Gastrocnemius medialis (tissue), 4 donors: ENCODE measurements at places on chromosomes 13 and 19.

GRCh38 chr19:6047256-6047655 is 63.0 kb downstream of the RFX2 start:
- no peak for DNase-seq
- H3K27ac ChIP-seq = no peak overlapping the region
- peaks cover 2% of the 10 kb centered on the region for H3K4me1 ChIP-seq
- no peak overlapping the region for H3K4me3 ChIP-seq
- H3K36me3 ChIP-seq = no peaks in the 10 kb centered on the region
- H3K27me3 ChIP-seq = no peaks in the 10 kb centered on the region

- H3K4me3 ChIP-seq = no peak overlapping the region
- no peak for DNase-seq
- no peak overlapping the region for H3K27ac ChIP-seq
- no peaks in the 10 kb centered on the region for H3K4me1 ChIP-seq
- H3K27me3 ChIP-seq = no peaks in the 10 kb centered on the region
These were observed 12.9 kb upstream of the RFXAP start for GRCh38 chr13:36806102-36806501.

DNA sequence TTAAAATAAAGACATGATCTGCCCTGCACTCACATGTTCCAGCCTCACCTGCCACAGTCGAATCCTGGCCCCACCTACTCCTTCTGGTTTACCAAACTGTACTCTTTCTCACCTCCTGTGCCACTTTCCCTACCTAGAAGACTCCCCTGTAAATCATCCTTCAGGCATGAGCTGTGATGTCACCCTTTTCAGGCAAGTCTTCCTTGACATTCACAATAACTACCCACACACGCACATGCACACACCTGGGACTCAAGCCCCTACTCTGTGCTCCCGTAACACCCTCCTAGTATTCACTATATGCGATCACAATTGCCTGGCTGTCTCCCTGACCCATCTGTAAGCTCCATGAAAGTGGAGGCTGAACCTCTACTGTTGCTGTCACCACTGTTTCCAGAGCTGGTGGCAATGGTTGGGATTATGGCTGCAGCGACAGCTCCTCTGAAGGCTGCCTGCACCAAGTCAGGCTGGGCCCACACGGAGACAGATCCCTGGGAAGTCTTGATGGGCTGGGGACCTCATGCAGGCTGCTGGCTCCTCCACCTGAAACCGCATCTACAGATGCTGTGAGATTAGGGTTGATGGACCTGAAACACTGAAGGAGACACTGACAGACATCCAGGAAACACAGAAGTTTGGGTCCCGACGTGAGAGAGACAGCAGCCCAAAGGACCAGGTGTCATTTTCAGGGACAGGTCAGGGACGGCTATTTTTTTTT is 611.1 kb downstream of the UQCRFS1 start:
- H3K27ac ChIP-seq = no peak overlapping the region
- no peak overlapping the region for H3K4me3 ChIP-seq
- no peaks in the 10 kb centered on the region for H3K36me3 ChIP-seq
- no peak for DNase-seq
- H3K4me1 ChIP-seq = no peaks in the 10 kb centered on the region

- H3K36me3 ChIP-seq = no peaks in the 10 kb centered on the region
- peak overlapping the region; percentile 53 for H3K27ac ChIP-seq
- peaks cover 24% of the 10 kb centered on the region for H3K4me1 ChIP-seq
- H3K4me3 ChIP-seq = no peak overlapping the region
- DNase-seq = no peak
- no peaks in the 10 kb centered on the region for H3K27me3 ChIP-seq
These were observed 13.8 kb downstream of the ATP11A start for GRCh38 chr13:112703449-112704284.

- H3K4me3 ChIP-seq = no peak overlapping the region
- H3K27me3 ChIP-seq = peaks cover 3% of the 10 kb centered on the region
- peak overlapping the region; percentile 60 for H3K27ac ChIP-seq
- no peak for DNase-seq
- H3K36me3 ChIP-seq = no peaks in the 10 kb centered on the region
- H3K4me1 ChIP-seq = peaks cover 26% of the 10 kb centered on the region
These were observed 52.7 kb downstream of the COL4A1 start for GRCh38 chr13:110254151-110254679.

GRCh38 chr19:8085598-8086408 is 33.2 kb downstream of the CCL25 start:
- no peak overlapping the region for H3K4me3 ChIP-seq
- no peak overlapping the region for H3K27ac ChIP-seq
- H3K4me1 ChIP-seq = no peaks in the 10 kb centered on the region
- no peaks in the 10 kb centered on the region for H3K27me3 ChIP-seq

GRCh38 chr13:49246850-49247642 is 679 bp upstream of the CDADC1 start:
- H3K4me3 ChIP-seq = peak overlapping the region; percentile 93
- H3K27ac ChIP-seq = peak overlapping the region; percentile 89
- DNase-seq = no peak
- H3K4me1 ChIP-seq = peaks cover 13% of the 10 kb centered on the region

GRCh38 chr19:51146751-51147150 is 4.7 kb downstream of the SIGLEC7 start:
- H3K4me1 ChIP-seq = no peaks in the 10 kb centered on the region
- no peaks in the 10 kb centered on the region for H3K27me3 ChIP-seq
- no peak overlapping the region for H3K4me3 ChIP-seq
- H3K27ac ChIP-seq = no peak overlapping the region

- H3K36me3 ChIP-seq = peaks cover 12% of the 10 kb centered on the region
These were observed 7.0 kb downstream of the CAB39L start for GRCh38 chr13:49436890-49437289.

GRCh38 chr19:45517238-45517637 is 10.0 kb downstream of the VASP start:
- no peak overlapping the region for H3K27ac ChIP-seq
- H3K27me3 ChIP-seq = no peaks in the 10 kb centered on the region
- DNase-seq = no peak
- no peak overlapping the region for H3K4me3 ChIP-seq
- peaks cover 18% of the 10 kb centered on the region for H3K36me3 ChIP-seq
- peaks cover 29% of the 10 kb centered on the region for H3K4me1 ChIP-seq

DNA sequence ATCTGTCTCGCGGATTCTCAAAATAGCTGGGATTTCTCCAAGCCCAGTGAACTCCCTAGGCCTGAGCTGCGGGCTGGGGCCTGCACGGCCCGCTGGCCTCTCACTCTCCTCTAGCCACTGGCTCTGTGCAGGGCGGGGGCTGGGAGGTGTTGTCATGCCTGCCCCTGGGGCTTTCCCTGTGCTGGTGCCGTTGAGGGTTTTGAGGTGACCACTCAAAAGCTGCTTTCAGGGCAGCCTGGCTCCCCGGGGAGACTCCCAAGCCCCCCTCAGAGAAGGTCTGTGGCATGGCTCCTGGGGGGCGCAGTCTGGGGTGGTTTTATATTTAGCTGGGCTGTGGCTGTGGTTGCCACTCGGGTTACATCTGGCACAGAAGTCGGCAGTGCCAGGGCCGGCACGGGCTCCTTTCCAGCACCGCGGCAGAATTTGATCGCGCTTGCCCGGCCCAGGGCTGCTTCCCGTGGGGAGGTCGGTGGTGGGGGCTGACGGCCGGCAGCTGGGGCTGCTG is 10.0 kb downstream of the NDUFB7 start:
- H3K27me3 ChIP-seq = no peaks in the 10 kb centered on the region
- peaks cover 60% of the 10 kb centered on the region for H3K4me1 ChIP-seq
- peak overlapping the region; percentile 99 for H3K27ac ChIP-seq
- H3K36me3 ChIP-seq = peaks cover 12% of the 10 kb centered on the region

- no peaks in the 10 kb centered on the region for H3K36me3 ChIP-seq
- H3K27me3 ChIP-seq = no peaks in the 10 kb centered on the region
- H3K27ac ChIP-seq = no peak overlapping the region
- H3K4me3 ChIP-seq = no peak overlapping the region
- DNase-seq = no peak
These were observed 12.4 kb upstream of the ZNF77 start for GRCh38 chr19:2957160-2957559.

- H3K27ac ChIP-seq = no peak overlapping the region
- H3K4me3 ChIP-seq = peak overlapping the region; percentile 34
- no peaks in the 10 kb centered on the region for H3K36me3 ChIP-seq
- H3K27me3 ChIP-seq = peaks cover 6% of the 10 kb centered on the region
- no peak for DNase-seq
These were observed 12.9 kb downstream of the PPP1R14A start for GRCh38 chr19:38243279-38243673.

DNA sequence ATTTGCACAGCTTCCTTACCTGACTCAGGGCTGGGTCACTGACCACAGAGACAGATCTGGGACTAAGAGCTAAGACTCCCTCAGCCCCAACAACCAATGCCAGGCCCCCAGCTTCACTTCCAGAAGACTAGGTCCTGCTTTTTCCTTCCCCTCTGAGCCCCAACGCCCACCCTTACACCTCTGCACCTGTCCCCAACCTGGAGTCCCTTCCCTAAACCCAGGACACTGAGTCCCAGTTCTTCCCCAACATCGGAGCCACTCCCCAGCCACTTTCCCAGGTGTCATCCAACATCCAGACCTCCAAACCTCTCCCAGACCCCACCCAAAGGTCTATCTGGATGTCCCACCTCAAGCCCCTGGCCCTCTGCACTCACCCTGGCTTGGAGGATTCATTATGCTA is 2.9 kb downstream of the FCER2 start:
- H3K27me3 ChIP-seq = peaks cover 17% of the 10 kb centered on the region
- no peak overlapping the region for H3K27ac ChIP-seq
- H3K36me3 ChIP-seq = no peaks in the 10 kb centered on the region
- no peaks in the 10 kb centered on the region for H3K4me1 ChIP-seq
- no peak for DNase-seq

DNA sequence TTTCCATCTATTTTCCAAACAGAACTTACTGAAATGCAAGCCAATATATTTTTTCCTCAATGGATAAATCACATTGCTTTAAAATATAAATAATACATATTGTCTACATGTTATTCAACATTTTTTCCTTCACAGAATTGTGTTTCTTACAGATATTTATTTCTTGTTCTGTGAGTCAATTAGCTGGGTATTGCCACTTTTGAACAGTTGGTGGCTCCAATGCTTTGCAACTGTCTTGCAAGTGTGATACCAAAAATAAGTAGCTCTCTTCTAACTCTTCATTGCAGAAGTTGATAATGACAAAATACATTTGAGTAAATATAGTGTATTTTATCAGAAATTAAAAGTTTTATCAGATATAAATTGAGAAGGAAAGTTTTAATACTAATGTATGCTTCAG is 17.1 kb upstream of the GPC5 start:
- H3K4me1 ChIP-seq = no peaks in the 10 kb centered on the region
- no peak overlapping the region for H3K27ac ChIP-seq
- no peaks in the 10 kb centered on the region for H3K27me3 ChIP-seq
- DNase-seq = no peak

GRCh38 chr13:29909975-29910674 is 59.7 kb upstream of the UBL3 start:
- DNase-seq = peak; percentile 60
- H3K4me1 ChIP-seq = no peaks in the 10 kb centered on the region
- H3K27ac ChIP-seq = no peak overlapping the region
- H3K27me3 ChIP-seq = no peaks in the 10 kb centered on the region
- H3K4me3 ChIP-seq = no peak overlapping the region

- DNase-seq = peak; percentile 80
- no peaks in the 10 kb centered on the region for H3K27me3 ChIP-seq
- peaks cover 46% of the 10 kb centered on the region for H3K36me3 ChIP-seq
- H3K27ac ChIP-seq = peak overlapping the region; percentile 99
- peak overlapping the region; percentile 69 for H3K4me3 ChIP-seq
- H3K4me1 ChIP-seq = peaks cover 40% of the 10 kb centered on the region
These were observed 3.9 kb downstream of the MIDN start for GRCh38 chr19:1252221-1252820.
